ENCODE measurements at places on chromosomes 12 and 14.

- no peak for DNase-seq
These were observed 922.7 kb downstream of the VRK1 start for GRCh38 chr14:97719931-97720330.

DNA sequence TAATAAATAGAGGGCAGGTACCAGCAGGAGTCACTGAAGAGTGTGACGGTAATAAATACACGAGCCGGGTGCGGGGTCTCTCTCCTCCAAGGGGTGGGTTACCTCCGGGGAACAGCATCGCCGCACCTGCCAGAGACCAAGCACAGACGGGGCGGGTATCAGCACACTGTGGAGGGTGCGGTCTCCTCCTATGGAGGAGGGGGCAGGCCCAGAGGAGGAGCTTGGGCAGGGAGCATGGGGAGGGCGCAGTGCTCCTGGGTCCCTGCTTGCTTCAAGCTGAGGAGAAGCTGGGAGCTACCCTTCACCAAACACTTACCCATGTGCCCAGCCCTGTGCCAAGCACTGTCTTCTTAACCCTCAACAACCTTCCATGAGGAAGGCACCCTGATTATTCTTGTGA lies 12.8 kb downstream of the PGF start:
- no peak for DNase-seq

DNA sequence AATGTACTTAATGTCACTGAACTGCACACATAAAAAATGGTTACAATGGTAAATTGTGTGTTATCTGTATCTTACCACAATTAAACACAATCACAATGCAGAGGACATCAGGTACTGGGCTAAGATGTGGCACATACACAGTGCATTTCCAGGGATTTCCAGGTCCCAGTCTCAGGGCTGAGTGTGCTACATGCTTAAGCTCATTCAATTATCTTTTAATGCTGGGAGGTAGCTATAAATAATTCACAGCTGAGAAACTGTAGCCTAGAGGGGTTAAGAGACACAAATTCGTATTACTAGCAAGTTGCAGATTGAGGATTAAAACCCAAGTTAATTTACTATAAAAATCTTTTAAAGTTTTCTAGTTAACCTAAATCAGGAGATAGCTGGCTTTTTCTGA lies 67.1 kb downstream of the CRACR2A start:
- DNase-seq = no peak

GRCh38 chr12:130752692-130753230 lies 36.7 kb upstream of the RIMBP2 start:
- no peak for DNase-seq

GRCh38 chr14:70845601-70846000 lies 36.3 kb upstream of the MAP3K9 start:
- no peak for DNase-seq

DNA sequence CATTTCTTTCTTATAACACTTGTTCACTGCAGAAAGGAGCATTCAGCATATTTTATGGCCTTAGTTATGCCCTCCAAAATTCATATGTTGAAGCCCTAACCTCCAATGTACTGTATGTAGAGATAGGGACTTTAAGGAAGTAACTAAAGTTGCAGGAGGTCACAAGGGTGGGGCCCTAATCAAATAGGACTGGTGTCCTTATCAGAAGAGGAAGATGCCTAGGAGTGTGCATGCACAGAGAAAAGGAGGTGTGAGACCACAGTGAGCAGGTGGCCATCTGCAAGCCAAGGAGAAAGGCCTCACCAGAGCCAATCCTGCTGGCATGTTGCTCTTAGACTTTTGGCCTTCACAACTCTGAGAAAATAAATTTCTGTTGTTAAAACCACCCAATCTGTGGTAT lies 12.9 kb upstream of the E2F7 start:
- no peak for DNase-seq

DNA sequence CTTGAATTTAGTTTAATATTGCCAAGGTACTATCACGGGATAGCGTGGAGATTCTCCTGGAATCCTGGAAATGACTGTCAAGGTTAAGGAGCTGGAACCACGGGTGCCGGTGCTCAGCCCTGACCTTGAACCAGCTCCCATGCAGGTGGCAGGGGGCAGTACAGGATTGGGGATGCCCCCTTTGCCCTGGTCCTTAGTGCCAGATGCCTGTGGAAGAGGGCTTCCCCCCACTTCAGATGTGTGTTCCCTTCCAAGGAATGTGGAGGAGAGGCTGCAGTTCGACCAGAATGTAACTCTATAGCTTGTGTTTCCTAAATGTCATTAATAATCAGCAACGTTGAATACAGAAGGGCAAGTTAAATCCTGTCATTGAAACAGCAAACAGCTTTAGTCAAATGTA lies 258.9 kb downstream of the VRK1 start:
- no peak for DNase-seq

DNA sequence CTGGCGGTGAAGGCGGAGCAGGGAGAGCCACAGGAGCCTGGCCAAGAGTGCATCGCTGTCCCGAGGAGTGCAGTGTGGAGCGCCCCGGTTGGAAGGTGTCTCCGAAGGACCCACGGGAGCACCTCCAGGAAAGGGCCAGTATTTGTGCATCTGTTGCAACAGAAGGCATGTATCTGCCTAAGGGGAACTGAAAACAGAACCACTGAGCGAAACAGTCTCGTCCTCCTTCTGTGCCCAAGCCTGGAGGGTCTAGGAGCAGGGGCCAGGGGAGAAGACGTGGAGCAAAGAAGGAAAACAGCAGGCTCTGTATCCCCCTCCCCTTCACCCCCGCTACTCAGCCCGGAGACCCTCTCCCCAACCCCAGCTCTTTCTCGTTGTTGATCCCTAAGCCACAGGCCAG lies 5.3 kb upstream of the LRRC10 start:
- DNase-seq = no peak

GRCh38 chr12:98797200-98797599 lies 152.1 kb downstream of the APAF1 start:
- no peak for DNase-seq

DNA sequence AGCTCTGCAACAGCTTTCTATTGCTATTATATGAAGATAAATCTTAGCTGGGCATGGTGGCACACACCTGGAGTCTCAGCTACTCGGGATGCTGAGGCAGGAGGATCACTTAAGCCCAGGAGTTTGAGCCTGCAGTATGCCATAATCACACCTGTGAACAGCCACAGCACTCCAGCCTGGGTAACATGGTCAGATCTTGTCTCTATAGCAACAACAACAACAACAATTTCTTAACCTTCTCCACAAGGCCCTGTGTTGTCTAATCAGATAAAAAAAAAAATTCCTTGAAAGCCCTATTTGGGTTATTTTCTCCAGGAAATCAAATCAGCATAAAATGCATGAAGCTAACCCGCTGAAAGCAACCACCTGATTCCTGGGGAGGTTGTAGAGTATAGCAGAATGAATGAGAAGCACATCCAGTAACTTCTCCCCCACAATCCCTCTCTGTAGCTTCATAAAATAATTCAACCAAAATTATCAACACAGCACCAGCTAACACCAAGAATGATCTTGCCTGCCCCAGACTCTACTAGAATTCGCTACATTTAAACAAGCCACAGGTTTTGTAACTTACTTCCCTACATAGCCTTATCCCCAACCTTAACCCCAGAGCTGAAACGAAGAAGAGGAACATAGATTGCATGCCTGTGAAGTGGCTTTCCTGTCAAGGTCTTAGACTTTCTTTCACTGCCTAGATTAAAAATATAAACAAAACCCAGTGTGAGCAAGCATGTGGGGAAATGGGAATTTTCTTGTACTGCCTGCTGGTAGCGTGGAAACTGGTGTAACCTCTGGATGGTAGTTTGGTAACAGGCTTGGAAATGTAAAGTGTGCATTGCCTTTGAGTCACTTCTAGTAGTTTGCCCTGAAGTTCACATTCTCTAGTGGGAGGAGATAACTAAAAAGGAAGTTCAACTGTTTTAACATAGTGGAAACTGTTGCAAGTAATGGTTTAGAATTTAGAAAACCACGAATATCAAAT lies 6.0 kb upstream of the STK38L start:
- no peak for DNase-seq

DNA sequence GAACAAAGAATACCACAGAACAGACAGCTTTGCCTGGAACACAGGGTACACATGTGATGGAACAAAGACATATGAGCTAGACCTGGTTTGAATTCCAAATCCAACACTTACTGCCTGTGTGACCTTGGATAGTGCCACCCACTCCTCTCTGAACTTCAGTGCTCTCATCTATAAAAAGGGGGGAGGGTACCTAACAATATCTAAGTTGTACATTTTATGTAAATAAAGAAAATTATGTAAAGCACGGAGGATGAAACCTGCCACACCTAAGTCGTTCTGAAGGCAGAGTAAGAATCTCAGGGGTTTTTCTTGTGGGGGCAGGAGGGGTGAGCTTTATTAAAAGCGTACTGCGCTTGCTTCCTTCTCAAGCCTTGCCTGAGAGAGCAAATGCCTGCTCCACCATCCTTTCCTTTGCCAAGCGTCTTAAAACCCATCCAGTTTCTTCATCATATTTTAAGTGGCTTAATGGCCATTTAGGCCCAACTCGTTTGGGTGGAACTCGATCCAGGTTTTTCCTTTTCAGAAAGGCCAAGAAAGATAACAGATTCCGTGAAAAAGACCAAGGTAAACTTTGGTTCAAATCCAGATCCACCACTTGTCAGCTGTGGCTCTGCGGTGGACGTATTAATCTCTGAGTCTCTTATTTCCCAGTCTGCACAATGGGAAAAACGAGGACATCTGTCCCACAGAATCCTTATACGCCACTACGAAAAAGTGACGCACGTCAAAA lies 946 bp downstream of the DDX24 start:
- peak; percentile 53 for DNase-seq

DNA sequence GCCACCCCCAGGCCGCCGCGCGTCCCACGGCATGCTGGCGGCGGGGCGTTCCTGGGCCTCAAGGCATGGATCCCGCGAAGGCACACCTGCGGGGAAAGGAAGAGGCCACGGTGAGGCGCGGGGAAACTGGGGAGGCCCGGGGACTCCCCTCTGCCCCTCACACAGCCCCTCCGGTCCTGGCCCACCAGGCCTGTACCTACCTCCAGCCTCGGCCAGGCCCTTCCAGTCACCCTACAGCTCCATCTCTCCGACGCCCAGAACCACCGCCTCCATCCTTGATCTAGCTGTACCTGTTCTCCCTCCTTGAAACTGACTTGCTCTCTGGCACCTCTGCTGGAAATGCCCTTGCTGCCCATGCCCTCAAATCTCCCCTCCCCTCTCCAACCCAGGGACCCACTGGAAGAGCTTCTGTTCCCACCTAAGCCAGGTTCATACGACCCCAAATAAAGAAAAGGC lies 1.7 kb downstream of the ANKRD9 start:
- DNase-seq = no peak

- DNase-seq = peak; percentile 30
These were observed 626 bp downstream of the TXNDC16 start for GRCh38 chr14:52551696-52552062.

DNA sequence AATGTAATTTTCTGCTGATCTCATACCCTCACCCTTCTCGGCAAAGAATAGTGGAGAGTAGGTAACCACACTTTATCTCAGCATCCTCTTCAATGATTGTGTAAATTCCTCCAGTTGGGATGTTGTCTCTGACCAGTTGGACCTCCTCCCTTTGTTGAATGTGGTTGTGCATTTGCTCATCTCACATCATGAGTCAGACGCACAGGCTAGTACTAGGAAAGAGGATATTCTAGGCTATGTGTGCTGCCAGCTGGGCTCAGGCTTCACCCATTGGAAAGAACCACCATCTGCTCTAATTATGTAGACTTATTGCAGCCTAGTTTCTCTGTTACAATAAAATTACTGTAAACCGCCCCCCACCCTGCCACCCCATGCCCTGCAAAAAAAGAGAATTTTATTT lies 90.3 kb downstream of the LMO3 start:
- peak; percentile 52 for DNase-seq

DNA sequence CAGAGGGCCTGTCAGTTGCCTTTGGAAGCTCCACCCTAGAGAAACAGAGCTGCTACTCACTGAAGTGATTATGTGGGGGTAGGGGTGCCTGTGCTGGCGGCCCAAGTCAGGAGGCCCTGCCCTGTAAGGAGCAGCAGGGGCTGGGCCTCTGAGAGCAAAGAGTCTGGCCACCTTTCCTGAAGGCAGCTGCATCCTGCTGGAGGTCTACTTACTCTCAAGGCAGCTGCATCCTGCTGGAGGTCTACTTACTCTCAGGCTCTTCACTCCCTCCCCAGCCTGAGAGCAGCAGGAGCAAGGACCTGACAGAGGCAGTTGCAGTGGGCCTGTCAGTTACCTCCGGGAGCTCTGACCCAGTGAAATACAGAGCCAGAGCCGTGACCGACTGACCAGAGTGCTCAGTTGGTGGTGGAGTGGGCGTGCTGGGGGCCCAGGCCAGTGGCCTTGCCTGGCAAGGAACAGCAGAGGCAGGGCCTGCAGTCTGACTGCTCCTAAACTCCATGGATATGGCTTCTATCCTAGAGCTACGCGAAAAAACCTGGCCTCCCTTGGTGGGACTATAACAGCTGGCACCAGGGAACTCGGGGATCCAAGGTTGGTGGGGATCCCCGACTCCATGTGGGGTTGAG lies 32.3 kb downstream of the RAD51B start:
- DNase-seq = no peak

- DNase-seq = no peak
These were observed 149.4 kb upstream of the PLEKHG7 start for GRCh38 chr12:92553389-92553788.

DNA sequence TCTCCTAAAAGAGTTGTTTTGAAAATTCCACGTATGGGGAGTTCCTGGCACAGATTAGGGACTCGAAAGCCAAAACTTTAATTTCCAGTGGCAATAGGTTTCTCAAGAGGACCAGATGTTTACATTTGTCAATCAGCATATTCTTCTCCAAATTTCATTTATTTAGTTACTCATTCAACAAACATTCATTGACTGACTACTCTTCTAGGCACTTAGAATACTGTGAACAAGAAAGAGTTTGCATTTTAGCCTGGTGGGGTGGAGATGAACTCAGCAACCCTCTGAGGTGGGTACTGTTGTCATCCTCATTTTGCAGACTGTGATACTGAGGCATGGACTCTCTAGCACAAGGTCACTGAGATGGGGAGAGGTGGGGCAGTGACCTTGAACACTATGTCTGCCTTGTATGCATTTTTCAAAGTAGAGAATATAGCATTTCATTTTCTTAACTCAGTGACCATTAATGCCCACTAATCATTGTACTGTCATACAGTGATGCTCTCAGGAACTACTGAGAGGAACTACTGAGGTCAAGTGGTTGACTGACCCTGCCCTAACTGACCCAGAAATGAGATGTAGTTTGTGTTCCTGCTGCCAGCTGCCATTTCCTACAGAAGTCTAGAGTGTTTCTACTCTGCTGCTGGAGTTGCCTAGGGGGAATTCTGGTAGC lies 2.2 kb downstream of the L3HYPDH start:
- DNase-seq = peak; percentile 71

GRCh38 chr12:42217656-42218055 lies 20.4 kb downstream of the YAF2 start:
- no peak for DNase-seq

DNA sequence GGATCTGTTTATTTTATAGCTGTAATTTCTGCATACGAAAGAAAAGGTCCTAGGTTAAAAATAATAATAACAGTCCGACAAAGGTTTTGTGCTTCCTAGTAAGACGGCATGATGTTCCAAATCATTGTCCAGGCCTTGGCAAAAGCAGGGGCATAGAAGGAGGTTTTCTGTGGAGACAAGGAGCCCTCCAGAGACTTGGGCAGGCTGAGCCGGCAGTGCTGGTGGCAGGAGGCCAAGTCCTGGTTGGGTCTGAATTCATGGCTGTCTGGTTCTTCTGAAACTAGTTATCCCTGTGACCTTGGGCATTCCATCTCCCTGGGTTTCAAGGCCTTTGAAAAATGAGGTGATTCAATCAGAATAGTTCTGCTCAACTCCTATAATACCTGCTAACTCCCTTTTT lies 44.0 kb downstream of the KCNK13 start:
- no peak for DNase-seq

- no peak for DNase-seq
These were observed 20.3 kb upstream of the EMP1 start for GRCh38 chr12:13176256-13176655.

- no peak for DNase-seq
These were observed 14.3 kb upstream of the COL2A1 start for GRCh38 chr12:48018618-48018995.
